ENCODE measurements at places on chromosomes 12 and 14.

GRCh38 chr12:15453613-15454012, 131.3 kb downstream of the PTPRO start:
- no peak for DNase-seq

DNA sequence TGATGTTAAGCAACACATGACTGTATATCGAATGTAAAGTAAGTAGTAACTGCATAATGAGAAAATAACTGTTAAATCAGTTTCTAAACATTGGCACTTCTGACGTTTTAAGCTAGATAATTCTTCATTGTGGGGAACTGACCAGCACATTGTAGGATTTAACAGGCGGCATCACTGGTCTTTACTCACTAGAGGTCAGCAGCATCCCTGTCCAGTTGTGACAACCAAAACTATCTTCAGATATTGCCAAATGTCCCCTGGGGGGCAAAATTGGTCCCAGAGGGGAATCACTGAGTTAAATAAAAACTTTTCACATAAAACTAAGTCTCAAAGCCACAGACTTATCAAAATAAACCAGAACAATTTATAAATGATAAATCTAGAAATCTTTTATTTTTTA, 65.3 kb downstream of the BLTP3B start:
- no peak for DNase-seq

GRCh38 chr12:86860776-86861175, 604.6 kb upstream of the MGAT4C start:
- DNase-seq = no peak

DNA sequence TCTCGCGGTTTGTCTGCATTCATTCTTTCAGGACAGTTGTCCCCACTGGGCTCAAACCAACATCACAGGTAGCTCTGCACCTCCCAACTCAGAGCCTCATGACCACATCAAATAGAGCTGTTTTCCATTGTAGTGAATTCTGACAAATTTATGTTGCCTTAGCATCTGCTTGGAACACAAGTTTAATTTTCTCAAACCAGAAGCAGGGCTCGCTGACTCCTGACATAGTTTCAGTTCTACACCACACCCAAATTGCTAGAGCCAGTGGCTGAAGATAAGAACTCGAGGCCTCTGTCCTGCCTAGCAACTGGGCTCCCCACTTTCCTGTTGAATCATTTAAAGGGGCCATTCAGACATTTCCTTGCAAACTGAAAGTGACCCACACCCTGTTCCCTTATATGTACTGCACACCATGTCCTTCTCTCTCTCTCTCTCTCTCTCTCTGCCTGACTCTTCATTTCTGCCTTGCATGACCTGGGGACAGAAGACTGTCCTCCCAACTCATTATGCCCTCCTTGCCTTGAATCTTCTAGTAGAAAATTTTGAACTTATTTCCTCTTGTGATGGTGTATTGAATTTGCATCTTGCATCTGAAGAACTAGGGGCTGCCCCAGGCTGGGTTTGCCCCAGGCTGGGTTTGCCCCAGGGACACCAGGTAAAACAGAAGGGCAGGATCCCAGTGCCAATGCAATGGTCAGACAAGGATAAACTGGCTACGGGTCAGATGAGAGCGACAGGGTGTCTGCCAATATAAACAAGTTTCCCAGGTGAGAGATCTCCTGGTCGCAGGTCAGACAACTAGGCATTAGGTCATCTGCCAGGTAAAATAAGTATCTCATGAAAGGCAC, 9.7 kb upstream of the WSCD2 start:
- DNase-seq = no peak

DNA sequence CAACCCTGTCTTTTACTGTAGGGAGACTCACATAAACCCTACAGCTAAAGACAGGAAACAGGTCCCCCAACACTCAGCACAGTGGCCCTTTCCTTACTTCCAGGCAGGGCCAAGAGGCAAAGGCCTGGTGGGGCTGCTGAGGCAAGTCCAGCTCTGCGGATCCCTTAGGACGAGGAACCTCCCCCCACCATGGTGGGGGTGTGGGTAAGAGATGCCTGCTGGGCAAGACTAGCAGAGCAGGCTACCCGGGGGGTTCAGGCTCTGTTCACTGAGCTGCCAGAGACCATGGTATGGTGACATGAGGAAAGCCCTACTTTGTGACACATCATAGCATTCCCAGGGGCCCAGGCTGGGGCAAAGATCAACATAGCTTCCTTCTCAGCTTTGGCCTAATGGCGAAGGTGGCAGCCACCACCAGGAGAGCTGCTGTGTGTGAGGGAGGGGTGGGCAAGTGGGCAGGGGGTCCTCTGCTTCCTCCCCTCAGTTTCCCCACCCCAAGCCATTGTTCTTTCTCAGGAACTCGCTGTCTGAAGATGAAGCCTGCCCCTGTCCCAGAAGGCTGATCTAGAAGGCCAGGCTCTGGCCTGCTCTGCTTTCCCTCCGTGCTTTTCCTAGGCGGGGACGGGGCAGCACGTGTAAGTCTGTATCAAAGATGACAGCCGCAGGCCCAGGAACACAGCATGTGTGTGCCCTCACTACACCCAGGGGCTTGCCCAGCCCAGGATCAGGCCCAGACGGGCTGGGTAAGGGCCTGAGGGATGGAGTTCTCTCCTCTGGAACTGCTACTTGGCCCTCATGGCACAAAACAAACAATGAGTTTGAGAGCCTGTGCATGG, 10.1 kb upstream of the TINF2 start:
- no peak for DNase-seq

- DNase-seq = no peak
These were observed 2.2 kb downstream of the DACT1 start for GRCh38 chr14:58639842-58640484.

GRCh38 chr14:79137045-79137430, 966.9 kb downstream of the NRXN3 start:
- DNase-seq = no peak

GRCh38 chr12:131261906-131262305, 308.2 kb downstream of the ADGRD1 start:
- no peak for DNase-seq

GRCh38 chr12:47979686-47980085, 16.3 kb downstream of the TMEM106C start:
- no peak for DNase-seq

GRCh38 chr14:101791919-101792572, 30.5 kb downstream of the PPP2R5C start:
- DNase-seq = no peak

DNA sequence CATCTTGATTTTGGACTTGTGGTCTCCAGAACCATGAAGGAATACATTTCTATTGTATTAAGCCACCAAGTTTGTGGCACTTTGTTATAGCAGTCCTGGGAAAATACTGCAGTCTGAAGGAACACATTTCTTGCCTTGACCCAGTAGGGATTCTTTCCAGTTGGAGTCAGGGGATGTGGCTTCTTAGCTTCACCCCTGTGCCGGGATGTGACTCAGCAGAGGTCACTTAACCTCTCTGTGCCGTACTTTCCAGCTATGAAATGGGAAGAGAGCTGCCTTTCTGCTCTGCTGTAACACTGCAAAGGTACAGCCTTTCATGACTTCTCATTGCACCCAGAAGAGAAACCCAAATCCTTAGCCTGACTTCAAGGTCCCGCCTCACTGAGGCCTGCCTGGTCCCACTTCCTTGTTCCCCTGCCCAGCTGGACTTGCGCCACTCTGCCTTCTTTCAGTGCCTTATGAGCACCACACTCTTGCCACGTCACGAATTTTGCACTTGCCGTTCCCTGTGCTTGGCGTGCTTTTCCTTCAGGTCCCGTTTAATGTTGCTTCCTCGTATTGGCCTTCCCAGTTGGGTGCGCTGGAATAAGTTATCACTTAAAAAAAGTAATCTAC, 24.2 kb downstream of the CHST11 start:
- no peak for DNase-seq

DNA sequence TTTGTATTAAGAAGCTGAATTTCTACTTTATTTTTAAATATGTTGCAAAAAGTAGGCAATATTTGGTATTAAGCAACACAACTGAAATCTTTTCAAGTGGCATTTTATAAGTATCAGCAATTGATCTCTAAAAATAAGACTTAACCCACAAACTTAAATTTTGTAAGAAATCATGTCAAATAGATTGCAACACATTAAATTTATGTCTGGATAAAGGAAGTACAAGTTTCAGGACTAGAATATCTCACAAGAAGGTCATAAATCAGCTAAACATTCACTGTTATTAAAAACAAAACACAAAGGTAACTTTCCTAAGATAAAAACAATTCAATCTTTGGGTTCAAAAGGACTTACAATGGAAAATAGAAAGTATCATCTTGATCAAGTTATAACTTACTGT, 32.8 kb downstream of the CPNE8 start:
- DNase-seq = no peak

DNA sequence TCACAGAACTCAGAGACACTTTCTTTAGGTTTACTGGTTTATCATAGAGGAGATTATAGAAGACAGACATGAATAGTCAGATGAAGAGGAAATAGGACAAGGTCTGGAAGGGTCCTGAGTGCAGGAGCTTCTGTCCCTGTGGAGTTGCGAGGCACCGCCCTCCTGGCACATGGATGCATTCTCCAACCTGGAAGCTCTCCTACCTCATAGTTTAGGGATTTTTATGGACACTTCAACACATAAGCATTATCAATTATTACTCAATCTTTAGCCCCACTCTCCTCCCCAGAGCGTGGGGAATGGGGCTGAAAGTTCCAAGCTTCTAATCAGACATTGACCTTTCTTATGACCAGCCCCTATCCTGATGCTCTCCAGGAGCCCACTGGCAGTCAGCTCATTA, 12.6 kb upstream of the KRT7 start:
- DNase-seq = no peak

- no peak for DNase-seq
These were observed 143.6 kb downstream of the RGS6 start for GRCh38 chr14:72075649-72076334.

DNA sequence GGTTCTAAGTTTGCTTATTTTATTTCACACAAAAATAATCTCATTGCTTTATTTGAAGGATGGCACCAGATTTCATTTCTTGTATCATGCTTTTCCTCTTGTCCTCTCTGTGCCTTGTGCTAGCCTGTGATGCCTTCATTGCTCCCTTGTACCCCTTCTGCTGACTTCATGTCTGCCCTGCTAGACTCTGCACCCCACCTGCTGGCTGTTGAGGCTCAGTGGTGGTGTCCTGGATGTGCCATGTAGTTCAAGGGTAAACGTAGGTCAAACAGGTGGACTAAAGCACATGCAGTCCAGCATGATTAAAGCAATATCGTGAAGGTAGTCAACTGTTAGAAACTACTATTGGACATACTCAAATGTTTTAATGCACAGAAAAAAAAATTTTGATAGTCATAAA, 21.6 kb downstream of the MRPS35 start:
- DNase-seq = no peak

DNA sequence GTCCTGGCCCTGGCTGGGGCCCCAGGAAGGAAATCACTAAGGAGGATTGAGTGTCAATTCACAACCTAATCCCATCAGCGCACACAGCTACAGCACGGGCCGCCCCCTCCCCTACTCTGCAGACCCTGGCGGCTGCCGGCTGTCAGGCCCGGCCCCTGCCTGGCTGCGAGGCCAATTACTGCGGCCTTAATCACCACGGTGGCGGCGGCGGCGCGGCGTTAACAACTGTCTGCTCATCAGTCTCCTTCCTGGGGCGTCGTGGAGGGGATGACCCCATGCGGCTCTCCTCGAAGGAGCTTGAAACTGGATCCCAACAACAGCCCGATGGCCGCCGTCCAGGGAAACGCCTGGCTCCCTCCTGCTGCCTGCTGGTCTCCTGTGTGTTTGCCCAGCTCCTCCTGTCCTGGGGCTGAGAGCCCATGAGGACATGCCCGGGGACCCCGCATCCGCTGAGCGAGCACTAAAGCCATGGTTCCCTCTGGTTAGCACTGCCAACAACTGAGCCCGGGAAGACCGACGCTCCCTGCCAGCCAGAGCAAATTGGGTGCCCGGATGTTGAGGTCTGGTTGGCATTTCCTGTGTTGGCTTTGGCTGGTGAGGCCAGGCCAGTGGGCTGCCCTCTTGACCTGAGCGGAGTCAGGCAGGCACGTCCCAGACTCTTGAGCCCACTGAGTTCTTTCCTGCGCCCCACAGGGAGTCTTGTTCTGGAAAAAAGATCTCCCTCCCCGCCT, 21.8 kb upstream of the EIF2B2 start:
- DNase-seq = no peak

DNA sequence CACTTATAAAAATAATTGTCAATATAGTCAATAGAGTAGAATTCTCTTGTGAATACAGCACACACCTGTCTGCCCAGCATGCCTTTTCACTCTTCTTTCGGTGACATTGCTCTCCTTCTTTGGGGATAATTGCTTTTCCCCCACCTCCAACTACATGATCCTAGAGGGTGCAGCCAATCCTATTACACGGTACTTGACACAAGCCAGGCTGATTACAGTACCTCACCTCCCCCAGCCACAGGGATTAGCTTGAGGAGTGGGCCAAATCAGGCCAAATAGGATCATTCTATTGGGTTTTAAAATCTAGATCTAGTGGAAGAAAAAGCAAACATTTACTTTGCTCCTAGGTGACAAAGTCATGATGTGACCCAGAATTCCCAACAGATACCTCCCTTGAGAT, 16.8 kb upstream of the NFYB start:
- no peak for DNase-seq

GRCh38 chr12:114443607-114444421, 37.9 kb upstream of the TBX5 start:
- DNase-seq = no peak

DNA sequence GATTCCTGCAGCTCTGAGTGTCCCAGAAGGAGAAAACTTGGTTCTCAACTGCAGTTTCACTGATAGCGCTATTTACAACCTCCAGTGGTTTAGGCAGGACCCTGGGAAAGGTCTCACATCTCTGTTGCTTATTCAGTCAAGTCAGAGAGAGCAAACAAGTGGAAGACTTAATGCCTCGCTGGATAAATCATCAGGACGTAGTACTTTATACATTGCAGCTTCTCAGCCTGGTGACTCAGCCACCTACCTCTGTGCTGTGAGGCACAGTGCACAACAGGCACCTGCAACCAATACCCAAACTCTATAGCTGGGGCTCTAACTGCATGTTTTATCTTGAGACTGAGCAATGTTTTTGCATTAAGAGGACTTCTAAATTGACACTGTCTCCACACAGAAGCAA, 379.2 kb upstream of the OR4E1 start:
- no peak for DNase-seq

GRCh38 chr14:105876829-105877228, 350.4 kb downstream of the TMEM121 start:
- no peak for DNase-seq

GRCh38 chr12:24087294-24087693, 137.8 kb upstream of the SOX5 start:
- no peak for DNase-seq

- no peak for DNase-seq
These were observed 93.0 kb downstream of the NTF3 start for GRCh38 chr12:5524769-5525436.
